Mammary microvascular endothelial cell (primary cell): ENCODE measurements at places on chromosomes 6 and 20. TPM values are rescaled to one million over a fixed set of nuclear protein-coding genes. Genes with fewer than 3 reads are reported as not detected.

The ABRACL gene
- total RNA-seq: 183 and 241 TPM in 2 replicates

The FKBP1C gene
- total RNA-seq: 0.27 and 0.34 TPM in 2 replicates

The KIZ gene
- 3.6 and 4.3 TPM in 2 replicates for total RNA-seq

The ELOVL5 gene
- total RNA-seq: 73.9 and 77.2 TPM in 2 replicates

The RIPPLY2 gene
- not detected in 2 replicates for total RNA-seq

The HCRTR2 gene
- not detected in 2 replicates for total RNA-seq

The SLC17A3 gene
- total RNA-seq: not detected in 2 replicates

The TMEM242 gene
- 4.5 and 5.1 TPM in 2 replicates for total RNA-seq

The VNN1 gene
- total RNA-seq: 0.20 and 0.69 TPM in 2 replicates

The RSPO4 gene
- not detected in 2 replicates for total RNA-seq

The POU5F1 gene
- 1.3 TPM in 1 of 2 replicates, not detected in the other for total RNA-seq

The COX4I2 gene
- total RNA-seq: not detected in 2 replicates

The LSM2 gene
- total RNA-seq: 117 and 140 TPM in 2 replicates

The CD83 gene
- total RNA-seq: 1.2 and 1.9 TPM in 2 replicates

The TRIM10 gene
- total RNA-seq: not detected in 2 replicates

The GPR6 gene
- total RNA-seq: not detected in 2 replicates

The TASP1 gene
- 4.1 and 5.1 TPM in 2 replicates for total RNA-seq

The RRAGD gene
- 2.9 and 3.1 TPM in 2 replicates for total RNA-seq

The CGAS gene
- 11.6 and 13.6 TPM in 2 replicates for total RNA-seq
